ENCODE measurements at places on chromosomes 2 and 18.

- DNase-seq: no peak
Observed at GRCh38 chr2:40964509-40965250, 512.8 kb upstream of the SLC8A1 start.

- DNase-seq: no peak
Observed at GRCh38 chr18:725646-726045, 13.2 kb upstream of the ENOSF1 start.

- DNase-seq: no peak
Observed at GRCh38 chr2:69721022-69721421, 20.9 kb upstream of the ANXA4 start.

DNA sequence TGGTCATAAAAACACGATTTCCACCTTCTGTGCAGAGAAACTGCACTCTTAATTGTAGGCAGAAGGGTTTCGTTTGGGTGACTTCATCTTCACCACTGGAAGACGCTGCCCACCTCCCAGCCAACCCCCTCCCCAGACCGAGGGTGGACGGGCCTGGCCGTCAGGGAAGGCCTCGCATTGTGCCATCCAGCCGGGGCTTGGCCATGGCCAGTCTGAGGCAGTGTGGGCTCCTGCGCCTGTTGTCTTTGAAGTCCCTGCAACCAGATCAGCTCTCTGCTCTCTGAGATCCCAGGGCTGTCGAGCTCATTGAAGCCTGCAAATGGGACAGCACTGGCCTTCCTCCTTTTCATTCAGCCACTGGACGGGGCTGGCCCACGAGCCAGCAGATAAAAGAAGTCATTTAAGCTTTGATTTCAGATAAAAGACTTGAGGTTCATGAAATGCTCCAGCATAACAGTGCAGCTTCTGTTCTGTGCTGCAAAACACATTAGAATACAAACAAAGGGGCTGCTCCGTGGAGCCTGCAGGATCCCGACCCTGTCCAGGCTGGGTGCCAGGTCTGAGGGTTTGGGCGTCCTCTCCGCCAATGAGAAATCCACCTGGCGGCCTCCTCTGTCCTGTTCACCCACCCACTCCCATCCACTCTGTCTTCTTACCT, 253.5 kb downstream of the LDLRAD4 start:
- no peak for DNase-seq

DNA sequence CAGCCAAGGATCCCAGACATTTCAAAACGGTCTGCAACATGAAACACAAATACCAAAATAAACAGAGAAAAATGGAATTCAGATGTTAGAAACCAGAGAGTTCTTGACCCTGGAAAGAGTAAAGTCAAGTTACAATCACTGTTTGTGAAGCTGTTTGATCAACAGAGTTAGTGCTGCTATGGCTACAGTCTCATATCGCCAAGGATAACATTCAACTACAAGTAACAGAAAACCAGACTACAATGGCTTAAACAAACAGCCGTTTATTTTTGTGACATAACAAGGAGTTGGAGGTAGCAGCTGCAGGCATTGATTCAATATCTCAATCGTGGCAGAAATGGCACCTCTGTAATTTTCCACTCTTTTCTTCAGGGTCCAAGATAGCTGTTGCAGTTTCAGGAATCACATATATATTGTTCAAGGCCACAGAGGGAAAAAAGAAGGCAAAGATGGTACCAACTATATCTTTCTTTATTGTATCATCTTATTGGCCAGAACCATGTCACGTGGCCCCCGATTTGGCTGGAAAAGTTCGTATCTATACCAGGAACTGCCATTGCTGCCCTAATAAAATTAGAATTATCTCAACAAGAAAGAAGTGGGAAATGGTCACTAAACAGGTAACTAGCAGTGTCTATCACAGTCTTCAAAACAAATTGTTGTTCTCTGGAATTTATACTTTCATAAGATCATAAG, 17.7 kb upstream of the HNRNPLL start:
- DNase-seq: no peak

All from NCI-H460 (cell line).